Bladder microvascular endothelial cell (primary cell): ENCODE measurements at places on chromosomes 6 and 20. TPM values are rescaled to one million over a fixed set of nuclear protein-coding genes. Genes with fewer than 3 reads are reported as not detected.

Gene ROS1
- not detected in 2 replicates for total RNA-seq

Gene PTK6
- total RNA-seq = 0.13 TPM in 1 of 2 replicates, not detected in the other

Gene TNFRSF6B
- total RNA-seq = 19.1 and 28.5 TPM in 2 replicates

Gene SIGLEC1
- not detected in 2 replicates for total RNA-seq

Gene SEMG1
- not detected in 2 replicates for total RNA-seq

Gene PPP1R14C
- not detected in 2 replicates for total RNA-seq

Gene CD93
- total RNA-seq = 429 and 519 TPM in 2 replicates

Gene PDYN
- total RNA-seq = not detected in 2 replicates

Gene HUS1B
- 0.65 and 3.7 TPM in 2 replicates for total RNA-seq

Gene MAFB
- 0.32 and 3.4 TPM in 2 replicates for total RNA-seq

Gene MYCT1
- 82.4 and 188 TPM in 2 replicates for total RNA-seq

Gene DLK2
- 0.16 and 1.1 TPM in 2 replicates for total RNA-seq

Gene DEFB115
- not detected in 2 replicates for total RNA-seq

Gene TREM2
- total RNA-seq = not detected in 2 replicates

Gene ABHD16B
- total RNA-seq = not detected in 2 replicates

Gene TCF15
- 1.6 and 3.7 TPM in 2 replicates for total RNA-seq

Gene CALHM4
- total RNA-seq = 0.25 and 0.97 TPM in 2 replicates

Gene SLC17A1
- not detected in 2 replicates for total RNA-seq

Gene NOX3
- total RNA-seq = not detected in 2 replicates

Gene COL10A1
- not detected in 2 replicates for total RNA-seq

Gene PAX1
- not detected in 2 replicates for total RNA-seq

Gene VIP
- 0.16 and 1.3 TPM in 2 replicates for total RNA-seq

Gene PPP1R16B
- total RNA-seq = 109 and 184 TPM in 2 replicates

Gene PDE10A
- total RNA-seq = 3.2 and 7.2 TPM in 2 replicates

Gene TMEM74B
- total RNA-seq = 0.16 and 0.25 TPM in 2 replicates

Gene IP6K3
- total RNA-seq = not detected in 2 replicates

Gene GLO1
- 88.2 and 99.8 TPM in 2 replicates for total RNA-seq

Gene C6orf163
- 0.65 and 1.3 TPM in 2 replicates for total RNA-seq

Gene WFDC5
- not detected in 2 replicates for total RNA-seq

Gene DNMT3B
- total RNA-seq = 1.7 and 4.0 TPM in 2 replicates

Gene EDEM2
- 55.7 and 78.0 TPM in 2 replicates for total RNA-seq

Gene SLC22A7
- not detected in 2 replicates for total RNA-seq

Gene STK4
- 13.0 and 29.7 TPM in 2 replicates for total RNA-seq

Gene KIF25
- total RNA-seq = 0.19 and 0.49 TPM in 2 replicates

Gene AIF1
- total RNA-seq = not detected in 2 replicates
